ENCODE measurements at places on chromosomes 7 and 10. TPM values are rescaled to one million over a fixed set of nuclear protein-coding genes. Genes with fewer than 3 reads are reported as not detected.

GRCh38 chr7:1446620-1447032 lies 12.6 kb downstream of the MICALL2 start:
- no peak for DNase-seq

DNA sequence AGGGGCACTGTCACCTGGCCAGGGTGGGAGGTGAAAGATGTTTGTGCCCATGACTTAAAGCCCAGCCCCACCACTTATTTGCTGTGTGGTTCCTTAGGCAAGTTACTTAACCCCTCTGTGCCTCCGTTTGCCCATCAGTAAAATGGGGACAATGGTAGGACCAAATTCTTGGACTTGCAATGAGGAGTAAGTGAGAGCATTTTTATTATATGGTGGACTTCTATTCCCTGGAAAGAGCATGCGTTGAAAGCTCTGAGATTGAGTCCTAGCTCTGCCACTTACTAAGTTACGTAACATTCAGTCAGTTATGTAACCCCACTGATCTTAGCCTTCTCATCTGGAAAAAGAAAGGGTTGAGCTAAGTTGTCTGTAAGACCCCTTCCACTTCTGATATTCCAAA lies 18.8 kb downstream of the VSIR start:
- no peak for DNase-seq

- no peak for DNase-seq
Measured at GRCh38 chr10:115903845-115904244, 369.2 kb downstream of the GFRA1 start.

- no peak for DNase-seq
Measured at GRCh38 chr7:30817371-30817767, 46.2 kb downstream of the MINDY4 start.

DOCK1 gene
- total RNA-seq = 53.8 TPM

TRPV6 gene
- not detected for total RNA-seq

Measured in SJCRH30 (cell line).